ENCODE measurements at places on chromosomes 2 and 18.

- DNase-seq, result no peak
Measured at GRCh38 chr18:50679056-50679455, 119.2 kb downstream of the MAPK4 start.

- no peak for DNase-seq
Measured at GRCh38 chr2:62738981-62739936, 33.7 kb downstream of the EHBP1 start.

DNA sequence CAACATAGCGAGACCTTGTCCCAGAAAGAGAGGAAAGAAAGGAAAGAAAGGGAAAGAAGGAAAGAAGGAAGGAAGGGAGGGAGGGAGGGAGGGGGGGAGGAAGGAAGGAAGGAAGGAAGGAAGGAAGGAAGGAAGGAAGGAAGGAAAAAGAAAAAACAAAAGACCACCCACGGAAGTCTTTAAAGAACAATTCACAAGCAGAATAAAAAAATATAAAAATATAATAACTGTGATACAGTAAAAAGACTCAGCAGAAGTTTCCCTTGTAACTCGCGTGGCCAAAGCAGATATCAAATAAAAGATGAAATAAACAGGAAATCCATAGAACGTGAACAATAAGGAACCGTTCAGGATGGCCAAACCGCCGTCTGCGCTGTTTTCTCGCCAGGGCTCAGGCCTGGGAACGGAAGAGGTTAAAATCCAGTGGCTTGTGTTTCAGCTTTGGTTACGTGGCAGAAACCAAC, 1.2 kb upstream of the SLC1A4 start:
- no peak for DNase-seq

GRCh38 chr2:75498907-75499306, 61.8 kb downstream of the EVA1A start:
- no peak for DNase-seq

- no peak for DNase-seq
Measured at GRCh38 chr2:99348173-99348572, 11.0 kb downstream of the EIF5B start.

GRCh38 chr2:70999362-70999761, 4.7 kb upstream of the TEX261 start:
- no peak for DNase-seq

DNA sequence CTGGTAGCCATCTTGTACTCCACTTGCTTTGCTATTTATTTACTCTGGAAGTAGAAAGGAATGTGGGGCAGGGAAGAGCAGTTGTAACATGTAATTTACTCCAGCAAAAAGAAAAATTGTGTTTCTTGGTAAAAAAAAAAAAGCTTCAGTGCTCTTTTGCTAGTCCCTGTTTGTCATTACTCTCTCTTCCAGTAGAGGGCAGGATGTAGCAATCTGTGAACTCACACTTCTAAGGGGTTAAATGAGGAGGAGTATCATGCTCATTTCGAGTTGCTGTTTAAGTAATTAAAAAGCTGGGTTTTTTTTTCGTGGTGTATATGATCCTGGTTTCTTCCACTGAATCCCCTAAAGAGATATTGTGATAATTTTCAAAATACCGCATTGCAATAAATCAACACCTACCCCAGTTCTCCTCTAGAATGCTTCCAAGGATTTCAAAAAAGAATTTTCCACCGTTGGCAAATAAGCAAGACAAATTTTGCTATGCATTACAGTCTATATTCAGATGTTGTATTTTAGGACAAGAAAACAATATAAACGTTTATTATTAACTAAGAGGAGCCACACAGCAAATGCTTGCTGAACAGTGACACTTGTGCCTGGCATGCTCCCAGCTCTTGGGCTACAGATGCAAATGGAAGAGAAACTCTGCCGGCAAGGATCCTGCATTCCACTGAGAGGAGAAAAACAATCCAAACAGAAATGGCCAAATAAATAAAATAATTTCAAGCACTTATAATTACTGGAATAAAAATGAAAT, 261.6 kb downstream of the ASXL3 start:
- DNase-seq, result no peak

- no peak for DNase-seq
Measured at GRCh38 chr2:232688201-232688600, 8.9 kb upstream of the GIGYF2 start.

GRCh38 chr2:215071676-215072075, 66.8 kb downstream of the ABCA12 start:
- DNase-seq, result no peak

DNA sequence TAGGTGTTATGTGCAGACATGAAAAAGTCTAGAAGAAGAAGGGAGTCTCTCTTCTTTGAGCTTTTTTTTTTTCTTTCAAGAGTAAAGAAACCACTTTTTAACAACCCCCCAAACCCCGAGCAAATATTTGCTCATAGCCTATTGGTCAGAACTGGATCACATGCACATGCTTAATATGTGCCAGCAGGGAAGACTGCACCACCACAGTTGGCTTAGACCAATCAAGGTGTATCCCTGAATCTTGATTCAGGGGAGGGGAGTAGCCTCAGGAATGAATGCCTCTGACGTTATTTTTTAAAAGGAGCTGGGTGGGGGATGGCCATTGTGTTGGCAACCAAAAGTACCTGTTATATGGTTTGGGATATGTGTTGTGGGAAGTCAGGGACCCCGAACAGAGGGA, 171.4 kb upstream of the NABP1 start:
- DNase-seq, result no peak

GRCh38 chr2:143435131-143435530, 305.9 kb downstream of the ARHGAP15 start:
- no peak for DNase-seq

DNA sequence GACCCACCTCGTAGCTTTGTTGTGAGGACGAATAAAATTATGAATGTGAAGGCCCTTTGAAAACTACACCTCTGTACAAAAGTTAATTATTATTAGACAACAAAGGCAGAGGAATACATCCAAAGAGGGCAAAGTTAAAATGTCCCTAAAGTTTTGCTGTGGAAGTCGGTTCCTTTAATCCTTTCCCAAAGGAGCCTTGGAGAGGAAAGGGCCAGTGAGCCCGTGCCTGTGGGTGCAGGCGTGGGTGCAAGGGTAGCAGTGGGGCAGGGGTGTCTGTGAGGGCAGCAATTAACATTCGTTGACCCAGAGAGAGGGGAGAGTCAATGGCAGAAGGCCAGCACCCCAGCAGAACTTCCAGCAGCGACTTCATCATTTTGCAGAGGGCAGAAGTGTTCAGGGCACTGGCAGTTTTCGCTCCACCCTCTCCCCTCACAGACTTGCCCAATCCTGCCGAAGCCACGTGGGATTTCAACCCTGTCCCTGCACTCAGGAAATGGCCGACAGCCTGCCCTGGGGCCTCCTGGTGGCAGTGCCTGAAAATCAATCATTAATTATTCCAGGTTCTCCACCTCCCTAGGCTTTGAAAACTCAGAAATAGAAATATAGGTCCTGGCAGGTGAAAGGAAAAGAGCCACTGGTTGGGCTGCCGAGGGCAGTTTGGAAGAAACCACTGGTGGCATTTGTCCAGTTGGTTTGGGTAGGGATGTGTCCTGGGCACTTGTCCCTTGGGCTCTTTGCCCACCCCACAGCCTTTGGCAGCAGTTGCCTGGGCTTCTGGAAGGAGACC, 4.2 kb upstream of the PAX8 start:
- peak; percentile 62 for DNase-seq
